ENCODE measurements at places on chromosomes 6 and 20. TPM values are rescaled to one million over a fixed set of nuclear protein-coding genes. Genes with fewer than 3 reads are reported as not detected.

DNA sequence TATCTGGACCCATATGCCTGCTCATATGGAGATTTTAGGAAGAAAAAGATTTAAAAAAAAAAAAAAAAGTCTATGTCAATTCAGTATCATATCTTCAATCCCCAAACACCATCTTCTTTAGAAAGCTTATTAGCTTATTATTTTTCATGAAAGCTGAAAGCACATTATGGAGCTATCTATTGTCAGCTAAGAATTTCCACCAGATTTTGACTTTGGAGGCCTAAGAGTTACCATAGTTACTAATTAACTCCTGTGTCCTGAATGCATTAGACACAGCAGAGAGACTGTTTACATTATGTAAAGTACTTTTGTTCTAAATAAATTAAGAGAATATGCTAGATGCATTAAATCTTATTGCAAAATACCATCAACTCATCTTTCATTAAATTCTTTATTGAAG, 255.5 kb upstream of the NRSN1 start:
- no peak for DNase-seq

DNA sequence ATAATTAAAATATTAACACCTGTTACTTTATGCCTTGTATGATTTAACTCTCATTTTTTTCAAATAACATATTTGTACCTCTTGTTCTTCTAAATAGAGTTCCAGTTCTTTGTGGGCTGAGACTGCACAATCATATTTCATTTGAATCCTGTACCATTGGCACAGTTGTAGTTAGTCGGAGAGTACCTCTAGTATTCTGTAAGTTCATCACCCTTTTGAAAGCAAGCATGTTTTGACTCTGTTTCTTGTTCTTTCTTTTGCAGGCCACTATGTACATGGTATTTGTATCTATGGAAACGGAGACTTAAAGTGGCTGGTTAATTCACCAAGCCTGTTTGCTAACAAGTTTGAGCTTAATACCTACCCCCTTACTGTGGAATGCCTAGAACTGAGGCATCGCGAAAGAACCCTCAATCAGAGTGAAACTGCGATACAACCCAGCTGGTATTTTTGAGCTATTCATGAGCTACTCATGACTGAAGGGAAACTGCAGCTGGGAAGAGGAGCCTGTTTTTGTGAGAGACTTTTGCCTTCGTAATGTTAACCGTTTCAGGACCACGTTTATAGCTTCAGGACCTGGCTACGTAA, 68.2 kb downstream of the C6orf52 start:
- no peak for DNase-seq

The TP53INP2 gene
- 3.3 TPM for total RNA-seq

DNA sequence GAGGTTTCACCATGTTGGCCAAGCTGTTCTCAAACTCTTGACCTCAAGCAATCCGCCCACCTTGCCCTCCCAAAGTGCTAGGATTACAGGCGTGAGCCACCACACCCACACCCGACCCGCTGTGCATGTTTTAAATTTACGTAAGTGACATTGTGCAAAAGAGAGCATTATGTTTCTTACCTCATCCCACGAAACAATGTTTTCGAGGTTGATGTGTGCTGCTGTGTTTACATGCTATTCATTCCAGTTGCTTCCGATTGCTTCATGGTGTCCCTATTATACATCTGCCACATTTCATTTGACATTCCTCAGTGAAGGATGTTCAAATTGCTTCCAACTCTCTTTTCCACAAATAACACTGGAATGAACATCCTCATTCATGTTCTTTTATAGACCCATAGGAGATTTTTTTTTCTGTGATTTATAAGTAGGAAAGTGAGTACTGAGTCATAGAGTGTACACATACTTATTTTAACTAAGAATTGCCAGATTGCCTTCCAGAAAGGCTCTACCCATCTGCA, 403.9 kb upstream of the JARID2 start:
- DNase-seq: peak; percentile 32

The UBE2C gene
- 304 TPM for total RNA-seq

DNA sequence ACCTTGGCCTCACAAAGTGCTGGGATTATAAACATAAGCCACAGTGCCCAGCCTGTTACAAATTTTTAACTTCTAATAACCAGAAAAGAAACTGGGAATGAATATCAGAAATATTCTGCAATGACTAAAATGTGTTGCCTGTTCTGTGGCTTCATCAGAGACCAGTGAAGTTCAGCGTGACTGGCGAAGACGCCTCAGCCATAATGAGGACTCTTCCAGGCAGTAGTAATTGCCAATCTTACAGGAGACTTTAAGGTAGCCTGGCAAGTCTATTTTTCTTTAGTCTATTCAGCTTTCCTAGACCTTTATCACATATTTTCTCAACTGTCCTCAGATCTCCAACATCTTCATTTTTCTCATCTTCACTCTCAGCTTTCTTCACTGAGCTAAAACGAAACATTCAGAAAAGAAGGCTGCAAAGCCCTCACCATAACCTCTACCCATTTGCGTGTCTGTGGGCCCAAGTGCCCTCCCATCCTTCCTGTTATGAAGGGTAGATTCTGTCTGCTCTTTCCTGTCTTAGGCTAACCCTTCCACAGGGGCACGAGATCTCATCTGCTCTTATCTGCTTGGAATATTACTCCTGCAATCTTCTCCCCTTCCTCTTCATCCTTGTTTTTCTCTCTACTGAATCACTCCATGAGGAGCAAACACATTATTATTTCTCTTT, 42.0 kb upstream of the OLIG3 start:
- DNase-seq: no peak
